Natural killer cell treated with Interleukin-12 subunit alpha and Interleukin-12 subunit beta and Interleukin-15 and Interleukin-18, amount 100 ng/mL, for 72 hours (primary cell): ENCODE measurements at places on chromosomes 16 and 17.

GRCh38 chr16:27363246-27363632 lies 38.7 kb upstream of the IL21R start:
- DNase-seq = no peak

DNA sequence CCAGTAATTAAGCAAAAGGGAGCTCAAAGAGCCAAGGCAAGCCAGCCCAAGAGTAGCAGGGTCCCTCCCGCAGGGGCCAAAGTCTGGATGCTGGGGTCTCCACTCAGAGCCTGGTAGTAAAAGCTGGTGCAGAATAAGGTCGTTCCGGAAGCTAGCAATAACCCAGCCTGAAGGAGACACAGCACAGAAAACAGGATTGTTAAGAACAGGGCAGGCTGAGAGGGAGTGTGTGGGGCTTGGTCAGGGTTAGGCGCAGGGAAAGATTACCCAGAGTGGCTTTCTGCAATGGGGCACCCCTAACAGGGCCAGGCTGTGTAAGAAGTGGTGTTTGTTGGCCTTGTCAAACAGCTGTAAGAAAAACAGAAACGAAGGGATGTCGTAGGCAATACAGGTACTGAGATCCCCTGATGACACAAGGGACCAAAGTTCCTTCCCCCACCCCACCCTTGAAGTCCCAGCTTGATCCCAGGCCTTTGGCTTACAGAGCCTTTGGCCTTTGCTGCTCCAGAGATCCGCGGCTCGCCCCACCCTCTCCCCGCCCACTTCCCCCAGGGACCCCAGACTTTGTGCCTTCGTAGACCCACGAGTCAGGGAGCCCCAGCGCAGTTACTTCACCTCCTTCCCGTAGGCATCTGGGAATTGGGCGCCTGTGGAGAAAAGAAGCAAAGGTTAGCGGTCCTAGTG lies 712 bp downstream of the TMEM256 start:
- DNase-seq = no peak

GRCh38 chr17:55330344-55330933 lies 65.7 kb downstream of the HLF start:
- no peak for DNase-seq

GRCh38 chr17:77247609-77248008 lies 106.8 kb downstream of the SEC14L1 start:
- DNase-seq = no peak

GRCh38 chr17:28142305-28142704 lies 99.8 kb downstream of the NLK start:
- DNase-seq = no peak

DNA sequence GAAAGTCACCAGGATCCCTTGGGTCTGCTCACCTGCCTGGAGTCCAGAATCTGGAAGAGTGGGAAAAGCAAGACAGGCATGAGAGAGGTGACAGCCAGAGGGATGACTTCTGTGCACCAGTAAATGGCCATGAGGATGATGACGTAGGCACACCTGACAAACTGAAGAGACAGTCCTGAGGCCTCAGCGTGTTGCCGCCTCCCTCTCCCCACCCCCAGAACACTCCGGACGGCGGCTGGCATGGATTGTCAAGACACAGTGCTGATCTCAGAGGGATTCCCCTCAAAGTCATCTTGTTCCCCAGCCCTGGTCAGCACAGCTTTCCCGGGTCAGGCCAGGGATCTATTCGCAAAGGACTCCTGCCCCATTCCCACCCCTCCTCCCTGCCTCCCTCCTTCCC lies 6.2 kb downstream of the SLC13A5 start:
- DNase-seq = no peak

DNA sequence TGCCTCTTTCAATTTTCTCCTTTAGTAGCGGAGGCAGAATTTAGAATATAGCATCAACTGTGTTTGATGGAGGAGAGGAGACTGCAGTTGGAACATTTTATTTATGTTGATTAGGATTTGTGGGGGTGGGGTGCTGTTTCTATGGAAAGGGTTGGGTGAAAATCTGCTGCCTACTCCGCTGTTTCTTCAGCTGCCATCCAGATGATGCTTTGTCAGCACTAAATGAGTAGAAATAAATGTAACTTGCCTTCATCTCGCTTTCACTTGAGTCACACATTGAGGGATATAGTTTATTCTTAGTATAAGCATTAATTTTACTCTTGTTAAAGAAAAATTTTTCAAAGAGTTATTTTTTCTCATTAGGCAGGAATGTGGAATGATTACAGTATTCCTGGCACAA lies 42.1 kb downstream of the ABHD15 start:
- DNase-seq = no peak

GRCh38 chr17:79006794-79007503 lies 2.6 kb downstream of the CANT1 start:
- no peak for DNase-seq

GRCh38 chr17:27862004-27862403 lies 31.2 kb downstream of the LYRM9 start:
- DNase-seq = no peak

DNA sequence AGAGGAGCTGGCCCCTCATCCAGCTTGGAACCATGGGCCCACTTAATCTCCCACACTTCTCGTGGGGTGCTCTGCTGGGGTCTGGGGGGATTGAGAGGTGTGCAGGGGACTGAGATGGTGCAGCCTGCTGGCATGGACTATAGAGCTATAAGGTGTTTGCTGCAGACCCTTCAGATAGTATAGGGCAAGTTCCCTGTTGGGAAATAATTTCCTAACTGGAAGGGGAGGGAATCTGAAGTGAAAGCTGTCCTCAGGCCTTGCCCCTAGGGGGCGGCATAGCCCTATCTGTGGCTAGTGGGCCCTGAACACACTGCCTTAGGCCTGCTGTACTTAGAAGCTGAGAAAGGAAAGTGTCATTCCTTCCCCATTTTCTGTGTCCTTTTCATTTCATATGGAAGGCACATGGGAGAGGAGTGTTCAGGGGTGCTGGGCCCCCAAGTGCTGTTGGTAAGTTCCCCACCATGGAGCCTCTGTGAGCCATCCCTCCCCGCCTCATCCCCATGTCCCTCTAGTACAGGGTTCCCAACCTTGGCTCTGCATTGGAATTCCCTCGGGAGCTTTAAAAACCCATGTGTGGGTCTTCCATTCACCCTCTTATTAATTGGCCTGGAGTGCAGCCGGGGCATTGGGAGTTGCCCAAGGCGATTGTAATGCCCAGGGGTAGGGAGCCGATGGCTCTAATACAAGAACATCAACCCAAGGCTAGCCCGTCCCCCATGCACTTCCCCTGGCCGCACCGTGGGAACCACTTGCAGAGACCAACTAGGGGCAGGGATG lies 19.7 kb downstream of the GOSR2 start:
- no peak for DNase-seq

DNA sequence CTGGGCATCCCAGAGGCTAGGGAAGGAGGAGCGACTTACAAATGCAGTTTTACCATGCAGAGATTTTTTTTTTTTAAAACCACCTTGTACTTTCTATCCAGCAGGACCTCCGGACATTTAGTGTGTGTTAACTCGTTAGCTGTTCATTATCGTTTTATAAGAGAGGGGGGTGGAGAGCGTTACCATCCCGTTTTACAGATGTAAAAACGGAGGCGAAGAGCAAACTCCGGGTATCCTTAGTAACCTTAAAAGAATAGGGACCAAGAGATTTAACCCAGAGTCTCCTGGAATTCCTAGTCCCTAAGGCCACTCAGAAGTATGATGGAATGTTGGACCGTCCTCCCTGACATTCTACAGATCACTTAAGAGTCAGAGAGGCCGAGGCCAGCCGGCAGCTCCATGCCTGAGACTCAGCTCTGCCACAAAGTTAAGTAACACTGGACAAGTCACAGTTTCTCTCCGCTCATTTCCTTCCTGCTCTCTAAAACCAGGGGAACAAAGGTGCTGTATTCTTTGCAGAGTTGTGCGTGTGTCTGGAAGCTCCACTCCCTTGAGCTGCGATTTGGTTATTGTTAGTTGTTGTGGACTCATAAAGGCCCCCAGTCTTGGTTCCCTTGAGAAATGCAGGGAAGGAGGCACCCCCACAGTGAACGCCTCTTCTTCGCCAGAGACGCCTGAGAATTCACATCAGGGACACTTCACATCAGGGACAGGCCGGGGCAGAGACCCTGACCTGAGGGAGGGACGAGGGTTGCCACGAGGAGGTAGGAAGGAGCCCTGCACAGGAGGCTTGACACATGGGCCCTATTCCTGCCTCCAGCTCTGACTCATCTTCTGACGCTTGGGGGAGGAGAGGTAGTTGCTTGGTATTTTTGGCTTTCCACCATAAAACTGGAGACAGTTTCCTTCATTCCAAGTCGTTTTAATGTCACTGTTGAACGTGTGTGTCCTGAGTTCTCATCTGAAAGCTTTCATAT lies 1.2 kb downstream of the DUSP14 start:
- DNase-seq = peak; percentile 61

DNA sequence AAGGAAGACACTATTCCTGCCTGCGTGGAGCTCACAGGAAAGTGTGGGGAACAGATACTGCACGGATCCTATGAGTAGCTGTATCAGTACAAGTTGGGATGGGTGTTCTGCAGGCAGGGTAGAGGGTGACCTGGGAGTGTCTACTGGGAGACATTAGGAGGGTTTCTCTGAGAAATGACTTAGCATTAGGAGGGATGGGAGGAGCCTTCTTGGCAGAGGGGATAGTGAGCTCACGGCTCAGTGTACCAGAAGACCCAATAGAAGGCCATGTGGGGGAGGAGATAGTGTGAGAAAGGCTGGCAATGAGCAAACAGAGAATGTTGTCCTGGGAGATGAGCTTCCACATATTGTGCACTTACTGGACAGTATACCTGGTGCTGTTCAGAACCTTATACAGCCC lies 109.1 kb downstream of the MSI2 start:
- DNase-seq = no peak

GRCh38 chr17:21300601-21301571 lies 16.4 kb downstream of the MAP2K3 start:
- peak; percentile 58 for DNase-seq

DNA sequence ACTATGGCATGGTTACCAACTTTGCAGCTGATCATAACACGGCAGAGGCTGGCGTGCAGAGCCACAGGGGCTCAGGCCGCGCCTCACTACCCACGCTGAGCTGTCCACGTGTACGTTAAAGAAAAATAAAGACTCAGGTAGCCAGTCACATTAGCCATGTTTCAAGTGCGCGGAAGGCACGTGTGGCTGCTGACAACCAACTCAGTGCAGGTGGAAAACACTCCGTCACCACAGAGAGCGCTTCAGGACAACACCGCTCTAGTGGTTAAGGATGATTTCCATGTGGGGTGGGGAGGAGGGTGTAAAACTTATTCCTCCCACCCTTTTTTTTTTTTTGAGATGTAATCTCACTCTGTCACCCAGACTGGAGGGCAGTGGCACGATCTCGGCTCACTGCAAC lies 33.8 kb downstream of the ZCCHC14 start:
- DNase-seq = no peak
